ENCODE measurements at places on chromosomes 7 and 10.

DNA sequence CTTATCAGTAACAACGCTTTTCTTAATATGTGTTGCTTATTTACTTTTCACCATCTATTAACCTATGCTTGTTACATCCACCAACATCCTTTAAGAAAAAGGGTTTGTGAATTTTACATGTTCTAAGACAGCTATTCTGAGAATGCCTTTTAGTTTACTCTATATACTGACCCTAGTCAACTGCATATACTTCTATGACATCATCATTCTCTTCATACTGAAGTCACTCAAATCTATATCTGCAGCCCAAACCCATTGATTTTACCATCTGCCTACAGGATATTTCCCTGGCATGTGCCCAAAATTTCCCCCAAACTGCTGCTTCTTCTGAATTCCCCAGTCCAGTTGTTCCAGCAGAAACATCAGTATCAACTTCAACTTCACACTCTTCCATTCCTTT lies 94.6 kb upstream of the FAM204A start:
- DNase-seq, result no peak

DNA sequence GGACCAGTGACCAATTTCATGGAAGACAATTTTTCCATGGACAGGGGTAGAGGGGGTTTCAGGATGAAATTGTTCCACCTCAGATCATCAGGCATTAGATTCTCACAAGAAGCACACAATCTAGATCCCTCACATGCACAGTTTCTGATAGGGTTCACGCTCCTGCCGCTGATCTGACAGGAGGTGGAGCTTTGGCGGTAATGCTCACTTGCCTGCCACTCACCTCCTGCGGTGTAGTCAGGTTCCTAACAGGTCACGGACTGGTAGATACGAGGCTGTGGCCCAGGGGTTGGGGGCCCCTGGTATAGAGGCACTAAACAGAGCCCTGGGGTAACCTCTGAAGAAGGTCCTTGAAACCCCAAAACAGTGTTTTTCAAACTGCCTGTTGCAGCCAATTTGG lies 6.5 kb downstream of the BRAF start:
- DNase-seq, result no peak

- DNase-seq, result peak; percentile 52
Observed at GRCh38 chr10:102085336-102085735, 20.2 kb downstream of the HPS6 start.

GRCh38 chr7:141693082-141693481 lies 8.9 kb downstream of the DENND11 start:
- DNase-seq, result no peak

GRCh38 chr10:36198322-36198721 lies 556.2 kb upstream of the FZD8 start:
- DNase-seq, result no peak

DNA sequence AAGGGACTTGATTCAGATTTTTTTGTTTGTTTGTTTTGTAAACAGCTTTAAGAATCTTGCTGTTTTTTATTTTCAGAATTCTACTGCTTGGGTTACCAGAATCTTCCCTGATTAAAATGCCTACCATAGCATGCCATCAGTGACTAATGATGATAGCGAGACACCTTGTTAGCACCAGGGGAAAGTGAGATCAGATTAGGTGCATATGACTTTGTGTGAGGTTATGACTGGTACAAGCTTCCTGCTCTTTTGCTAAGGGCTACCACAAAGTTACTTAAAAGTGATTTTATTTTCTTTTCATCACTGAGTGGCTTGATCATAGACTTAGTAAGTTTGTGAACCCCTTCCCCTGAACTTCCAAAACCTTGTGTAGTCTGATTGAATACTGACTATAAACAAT lies 93.5 kb downstream of the SND1 start:
- DNase-seq, result no peak

DNA sequence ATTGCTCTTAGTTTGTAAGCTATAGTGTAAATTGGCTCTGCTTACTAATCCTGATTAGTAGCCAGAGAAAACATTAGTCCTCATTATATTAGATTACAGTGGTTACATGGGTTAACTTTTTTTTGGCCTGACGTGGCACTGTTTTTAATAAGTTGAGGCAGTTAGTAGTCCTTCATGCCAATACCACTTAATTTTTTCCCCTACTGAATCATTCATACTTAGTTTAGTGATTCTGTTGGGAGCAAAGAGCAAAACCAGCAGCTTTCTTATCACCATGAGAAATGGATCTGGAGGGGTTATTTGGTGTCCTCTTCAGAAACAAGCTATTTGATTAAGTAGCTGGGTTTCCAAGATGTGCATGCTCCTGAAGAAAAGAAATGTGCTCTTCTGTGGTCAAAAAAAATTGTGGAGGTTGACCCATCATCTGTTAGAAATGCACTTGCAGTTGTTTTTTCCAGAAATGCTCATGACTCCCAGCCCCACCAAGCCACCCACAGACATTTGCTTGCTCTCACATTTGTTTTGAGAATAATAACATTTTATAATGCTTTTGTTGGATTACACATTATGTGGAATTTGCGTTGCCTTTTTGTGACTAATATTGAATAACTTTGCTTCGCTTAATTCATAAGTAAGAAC lies 258.5 kb downstream of the HDAC9 start:
- no peak for DNase-seq

DNA sequence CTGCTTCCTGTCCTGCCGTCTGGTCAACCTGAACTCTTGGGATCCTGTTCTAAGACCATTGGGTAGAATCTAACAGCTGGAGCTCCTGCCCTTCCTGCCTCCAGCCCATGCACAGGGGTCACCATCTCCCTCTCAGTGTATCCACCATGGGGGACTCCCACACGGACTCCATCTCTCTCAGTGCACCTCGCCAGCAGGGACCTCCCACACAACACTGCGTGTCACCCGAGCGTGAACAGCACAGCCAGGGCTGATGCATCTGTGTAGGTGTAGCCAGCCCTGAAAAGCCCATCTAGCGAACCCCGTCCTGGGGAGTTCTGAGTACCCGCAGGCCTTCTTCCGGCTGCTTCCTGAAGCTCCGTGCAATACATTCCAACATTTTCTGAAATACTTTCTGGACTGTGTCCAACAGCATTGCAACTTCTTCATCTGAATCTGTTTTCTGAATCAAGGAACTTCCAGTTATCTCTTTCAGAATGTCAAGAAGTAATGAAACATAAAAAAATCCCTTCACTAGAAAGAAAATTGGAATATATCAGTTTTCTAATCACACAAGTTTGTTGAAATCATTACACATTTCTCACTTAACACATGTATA lies 52.5 kb downstream of the NCAPG2 start:
- no peak for DNase-seq

DNA sequence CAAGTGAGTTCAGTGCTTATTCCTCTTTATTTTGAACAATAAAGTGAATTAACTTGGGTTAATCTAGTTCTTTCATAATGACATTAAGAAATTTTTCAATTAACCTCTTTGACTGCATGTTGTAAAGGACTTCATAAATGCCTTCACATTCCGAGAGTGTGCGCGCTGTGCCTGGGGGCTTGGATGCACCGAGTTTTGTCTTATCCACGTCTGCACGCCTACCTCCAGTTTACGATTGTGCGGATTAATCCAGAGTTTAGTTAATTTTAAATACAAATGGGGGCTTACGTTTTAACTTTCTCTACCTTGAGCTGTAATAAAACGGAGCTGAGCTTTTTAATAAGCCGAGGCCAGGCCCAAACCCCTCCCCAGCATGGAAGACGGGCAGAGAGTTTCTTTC lies 120.4 kb downstream of the EBF3 start:
- DNase-seq, result no peak

DNA sequence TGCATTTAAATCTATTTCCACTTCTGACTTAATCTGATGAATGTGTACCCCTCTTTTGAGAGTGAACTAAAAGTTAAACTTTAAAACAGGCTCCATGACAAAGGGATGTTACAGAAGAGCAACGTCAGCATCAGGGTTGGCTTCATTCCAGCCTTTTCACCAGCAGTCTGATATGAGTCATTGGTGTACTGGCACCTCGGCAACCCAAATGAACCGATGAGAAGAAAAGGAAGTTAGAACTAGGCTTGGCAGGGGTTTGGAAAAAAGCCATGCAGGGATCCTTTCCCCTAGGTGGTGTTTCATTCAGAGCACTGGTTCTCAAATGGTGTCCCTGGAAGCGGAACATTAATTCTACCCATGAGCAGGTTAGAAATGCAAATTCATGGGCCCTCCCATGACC lies 53.6 kb downstream of the SEC61G start:
- DNase-seq, result peak; percentile 31

- DNase-seq, result no peak
Observed at GRCh38 chr10:96890580-96890979, 58.5 kb downstream of the LCOR start.

- no peak for DNase-seq
Observed at GRCh38 chr10:96285331-96285752, 14.0 kb upstream of the BLNK start.

- no peak for DNase-seq
Observed at GRCh38 chr10:25824050-25824449, 110.0 kb upstream of the MYO3A start.

DNA sequence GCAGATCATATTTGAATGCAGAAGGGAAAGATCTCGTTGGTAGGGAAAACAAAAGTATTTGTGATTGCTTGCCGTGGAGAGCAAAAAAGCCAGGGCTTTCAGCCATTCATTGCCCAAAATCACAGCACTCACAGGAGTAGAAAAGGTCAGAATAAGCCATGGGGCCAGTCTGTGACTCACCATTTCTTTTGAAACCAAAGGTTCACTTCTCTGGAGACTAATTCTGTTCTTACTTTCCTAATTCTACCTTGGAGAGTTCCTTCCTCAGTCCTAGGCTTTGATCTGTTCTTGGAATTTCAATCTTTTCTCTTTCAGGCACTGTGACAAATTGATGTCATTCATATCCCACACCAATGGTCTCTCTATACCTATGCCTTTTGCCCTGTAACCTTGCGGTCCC lies 54.1 kb upstream of the FAM180A start:
- DNase-seq, result no peak

DNA sequence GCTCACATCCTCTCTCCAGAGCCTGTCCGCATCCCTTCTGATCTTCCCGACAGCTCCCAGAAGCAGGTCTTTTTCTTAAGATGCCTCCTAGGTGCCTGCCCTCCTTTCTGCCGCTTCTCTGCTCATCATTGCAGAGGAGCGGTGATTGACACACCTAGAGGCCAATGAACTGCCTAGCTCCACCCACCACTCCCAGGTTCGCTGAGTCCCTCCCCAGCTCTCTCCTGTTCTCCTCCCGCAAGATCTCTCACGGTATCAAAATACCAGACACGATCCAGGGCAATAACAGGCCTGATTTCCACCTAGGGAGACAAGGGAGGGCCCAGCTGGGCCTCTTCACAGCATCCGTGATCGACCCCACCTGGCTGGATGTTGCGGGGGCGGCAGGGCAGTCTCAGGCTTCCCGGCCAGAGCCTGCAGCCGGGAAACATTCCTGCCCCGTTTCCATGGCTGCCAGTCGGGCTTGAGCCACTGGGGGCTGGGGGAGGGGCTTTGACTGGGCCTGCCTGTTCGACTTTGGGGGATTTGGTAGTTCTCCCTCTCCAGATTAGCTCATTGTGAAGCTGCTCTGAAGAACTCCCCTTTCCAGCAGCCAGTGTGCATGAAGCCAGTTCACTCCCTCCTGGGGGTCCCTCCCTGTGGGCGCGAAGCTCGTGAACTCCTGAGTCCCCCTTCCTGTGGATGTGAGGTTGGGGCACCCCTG lies 373.5 kb downstream of the RPS24 start:
- no peak for DNase-seq

- no peak for DNase-seq
Observed at GRCh38 chr7:953547-954327, 743 bp downstream of the ADAP1 start.

DNA sequence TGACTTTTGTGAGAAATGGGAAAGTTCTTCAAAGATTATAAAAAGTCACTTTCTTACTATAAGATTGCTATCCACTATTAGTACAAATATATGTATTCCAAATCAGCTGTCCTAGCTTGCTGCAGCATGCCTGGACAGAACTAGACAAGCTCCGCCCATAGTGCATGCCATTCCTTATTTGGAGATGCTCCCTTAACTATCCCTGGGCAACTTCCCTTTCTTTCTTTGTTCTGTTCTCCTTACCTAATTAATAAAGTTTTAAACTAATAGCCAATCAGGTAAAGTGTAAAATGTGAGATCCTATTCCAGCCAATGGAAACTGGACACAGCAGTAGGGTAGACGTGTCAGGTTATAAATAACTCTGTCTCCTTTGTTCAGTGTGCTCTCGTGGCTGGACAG lies 281.9 kb downstream of the CAMK1D start:
- DNase-seq, result no peak

DNA sequence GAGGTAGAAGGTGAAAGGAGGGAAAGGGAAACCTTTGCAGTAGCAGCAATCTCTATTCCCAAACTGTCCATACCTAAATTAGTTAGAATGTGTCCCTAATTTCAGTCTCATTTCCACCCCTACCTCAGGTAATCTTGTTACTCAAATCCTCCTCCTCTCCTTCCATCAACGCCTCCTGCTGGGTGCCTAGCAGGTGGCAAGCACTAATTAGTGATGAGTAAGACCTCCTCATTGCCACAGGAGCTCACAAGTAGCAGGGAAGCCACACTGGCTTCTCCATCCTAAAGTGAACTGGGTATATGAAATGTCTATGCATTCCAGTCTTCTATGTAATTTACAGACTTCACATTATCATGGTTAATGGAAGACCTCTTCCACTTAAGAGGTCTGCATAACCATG lies 25.7 kb upstream of the FAM133B start:
- DNase-seq, result no peak

GRCh38 chr7:131497454-131497853 lies 59.0 kb downstream of the PODXL start:
- DNase-seq, result no peak

- DNase-seq, result no peak
Observed at GRCh38 chr7:86786376-86786775, 142.7 kb downstream of the GRM3 start.

- DNase-seq, result no peak
Observed at GRCh38 chr10:52488606-52489485, 174.8 kb downstream of the DKK1 start.

GRCh38 chr7:8585591-8585990 lies 152.2 kb downstream of the NXPH1 start:
- DNase-seq, result no peak

DNA sequence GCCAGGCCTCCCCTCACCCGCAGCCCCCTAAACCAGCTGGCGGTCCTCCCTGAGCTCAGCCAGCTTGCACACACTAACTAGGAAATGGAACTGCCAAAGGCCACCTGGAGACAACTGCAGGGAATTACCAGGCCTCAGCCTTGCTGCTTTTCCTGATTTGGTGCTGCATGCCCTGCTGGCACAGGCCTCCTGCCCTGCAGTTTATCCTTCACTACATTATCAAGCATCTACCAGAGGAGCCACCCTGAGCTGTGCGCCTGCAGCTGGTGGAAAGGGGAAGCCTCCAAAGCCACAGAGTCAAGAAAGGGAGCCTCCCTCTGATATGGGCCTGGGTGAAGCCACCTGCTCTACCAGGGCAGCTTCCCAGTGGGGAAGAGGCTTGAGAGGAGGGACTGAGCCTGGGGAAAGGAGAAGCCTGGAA lies 139.8 kb downstream of the GRID1 start:
- peak; percentile 95 for DNase-seq

DNA sequence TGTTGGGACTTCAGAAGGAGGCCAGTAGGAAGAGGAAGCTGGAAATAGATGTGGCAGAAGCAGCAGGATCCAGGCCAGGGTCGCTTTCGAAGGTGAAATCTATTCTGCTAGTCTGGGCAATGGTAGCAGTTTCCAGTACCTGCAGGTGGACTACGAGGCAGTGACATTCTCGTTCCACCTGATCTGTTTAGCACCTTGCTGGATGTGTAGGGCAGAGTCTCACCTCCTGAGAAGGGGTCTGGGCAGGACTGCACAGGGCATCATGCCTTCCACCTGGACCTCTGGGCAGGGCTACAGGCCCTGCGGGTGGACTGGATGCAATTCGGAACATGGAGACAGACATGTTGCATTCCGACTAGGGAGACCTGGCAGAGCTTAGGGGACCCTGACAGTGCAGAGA lies 254.8 kb upstream of the ZNF32 start:
- no peak for DNase-seq

Data from HL-60 (cell line).